IPS-NIHi11 (cell line): ENCODE measurements at places on chromosomes 7 and 10.

- DNase-seq, result no peak
These were observed 423.6 kb downstream of the PHTF2 start for GRCh38 chr7:78222001-78222751.

GRCh38 chr10:88980247-88980646, 10.4 kb upstream of the FAS start:
- DNase-seq, result no peak

DNA sequence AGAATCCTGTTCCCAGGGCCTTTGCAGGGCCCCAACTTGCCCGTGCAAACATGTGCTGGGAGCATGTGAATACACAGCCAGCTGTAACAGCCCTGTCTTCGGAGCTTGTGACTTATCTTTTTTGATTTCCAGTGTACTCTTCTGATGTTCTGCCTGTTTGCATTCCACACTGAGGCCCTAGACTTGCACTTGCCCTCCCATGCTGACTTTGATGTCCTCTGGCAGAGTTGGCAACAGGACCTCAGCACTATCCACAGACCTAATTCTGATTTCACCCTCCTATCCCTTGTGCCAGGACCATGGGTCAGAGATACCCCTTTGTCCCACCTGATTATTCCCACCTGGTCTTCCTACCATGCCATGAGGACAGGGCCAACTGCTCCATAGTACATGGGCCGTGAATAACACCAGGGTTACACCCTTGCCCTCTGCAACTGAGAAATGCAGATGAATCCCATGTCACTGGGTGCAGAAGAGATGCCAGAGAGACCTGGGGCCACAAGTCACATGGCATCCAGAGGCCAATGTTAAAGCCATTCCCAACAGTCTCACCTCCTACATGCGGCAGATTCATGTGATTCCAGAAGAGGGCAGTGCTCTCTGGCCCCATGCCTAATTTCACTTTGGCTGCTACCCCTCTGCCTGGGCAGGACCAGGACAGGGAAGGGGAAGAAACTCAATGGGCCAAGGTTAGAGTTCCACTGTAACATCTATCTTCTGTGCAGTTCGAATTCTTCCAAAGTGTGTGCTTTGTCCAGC, 43.0 kb downstream of the SCRN1 start:
- DNase-seq, result peak; percentile 55

DNA sequence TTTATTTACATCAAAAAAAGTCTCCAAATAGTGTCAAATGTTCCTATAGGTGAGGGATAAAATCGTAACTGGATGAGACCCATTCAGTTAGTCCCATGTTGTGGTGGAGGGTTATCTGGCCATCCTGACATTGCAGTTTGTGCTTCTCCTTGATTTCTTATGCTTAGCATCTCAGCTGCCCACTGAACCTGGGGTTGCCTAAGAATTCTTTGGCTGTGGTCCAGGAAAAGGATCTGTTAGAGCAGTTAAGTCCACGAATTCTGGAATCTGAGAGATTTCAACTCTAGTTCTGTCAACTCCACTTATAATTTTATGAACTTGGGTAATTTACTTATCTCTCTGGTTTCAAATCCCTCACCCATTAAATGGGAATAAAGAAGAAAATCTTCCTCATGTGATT, 1673.4 kb downstream of the REEP3 start:
- DNase-seq, result no peak

DNA sequence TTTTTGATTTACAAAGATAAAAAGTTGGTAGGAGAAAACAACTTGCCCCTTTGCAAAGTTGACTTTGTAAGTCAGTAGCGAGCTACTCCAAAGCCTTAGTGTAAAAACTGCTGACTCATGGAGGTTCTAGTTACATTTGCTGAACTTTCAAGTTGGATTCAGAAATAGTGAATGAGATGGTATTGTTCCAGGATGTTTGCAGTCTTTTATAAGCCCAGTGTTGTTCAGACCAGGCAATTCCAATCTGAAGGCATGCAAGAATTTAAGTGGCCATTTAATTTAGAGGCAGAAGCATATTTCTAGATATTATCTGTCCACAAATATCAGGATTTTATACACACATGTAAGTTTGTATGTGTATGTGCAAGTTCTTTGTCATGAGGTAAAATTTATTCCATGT, 21.6 kb downstream of the TES start:
- no peak for DNase-seq

GRCh38 chr10:12431151-12432101, 82.1 kb downstream of the CAMK1D start:
- no peak for DNase-seq

- DNase-seq, result peak; percentile 35
These were observed 35.6 kb upstream of the PPP1R17 start for GRCh38 chr7:31651234-31652062.

GRCh38 chr10:49333192-49333591, 34.2 kb downstream of the C10orf71 start:
- DNase-seq, result no peak

GRCh38 chr10:92264249-92264648, 26.6 kb downstream of the CPEB3 start:
- DNase-seq, result no peak

GRCh38 chr10:129307141-129307540, 159.9 kb upstream of the MGMT start:
- no peak for DNase-seq

DNA sequence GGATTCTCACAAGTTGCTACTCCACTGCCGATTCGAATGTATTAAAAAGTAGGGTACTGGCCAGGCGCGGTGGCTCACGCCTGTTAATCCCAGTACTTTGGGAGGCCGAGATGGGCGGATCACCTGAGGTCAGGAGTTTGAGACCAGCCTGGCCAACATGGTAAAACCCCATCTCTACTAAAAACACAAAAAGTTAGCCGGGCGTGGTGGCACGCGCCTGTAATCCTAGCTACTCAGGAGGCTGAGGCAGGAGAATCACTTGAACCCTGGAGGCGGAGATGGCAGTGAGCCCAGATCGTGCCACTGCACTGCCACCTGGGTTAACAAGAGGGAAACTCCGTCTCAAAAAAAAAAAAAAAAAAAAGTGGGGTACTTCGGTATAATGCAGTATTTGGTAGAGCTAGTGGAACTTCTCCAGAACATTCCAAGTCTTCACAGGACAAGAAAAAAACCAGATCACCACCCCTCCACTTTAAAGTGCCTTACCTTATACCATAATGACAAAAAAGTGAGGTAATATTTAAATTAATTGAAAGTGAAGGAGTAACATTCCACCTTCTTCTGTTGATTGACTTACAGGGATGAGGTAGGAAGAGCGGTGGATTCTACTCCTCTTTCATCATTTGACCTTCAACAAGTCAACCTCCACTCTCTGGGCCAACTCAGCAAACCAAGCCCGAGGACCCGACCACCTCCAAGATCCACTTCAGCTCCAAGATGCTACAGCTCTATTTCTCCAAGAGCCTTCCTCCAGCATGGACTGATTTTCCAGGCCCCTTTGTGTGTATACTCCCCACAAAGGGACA, 2.0 kb downstream of the BAZ1B start:
- DNase-seq, result no peak

DNA sequence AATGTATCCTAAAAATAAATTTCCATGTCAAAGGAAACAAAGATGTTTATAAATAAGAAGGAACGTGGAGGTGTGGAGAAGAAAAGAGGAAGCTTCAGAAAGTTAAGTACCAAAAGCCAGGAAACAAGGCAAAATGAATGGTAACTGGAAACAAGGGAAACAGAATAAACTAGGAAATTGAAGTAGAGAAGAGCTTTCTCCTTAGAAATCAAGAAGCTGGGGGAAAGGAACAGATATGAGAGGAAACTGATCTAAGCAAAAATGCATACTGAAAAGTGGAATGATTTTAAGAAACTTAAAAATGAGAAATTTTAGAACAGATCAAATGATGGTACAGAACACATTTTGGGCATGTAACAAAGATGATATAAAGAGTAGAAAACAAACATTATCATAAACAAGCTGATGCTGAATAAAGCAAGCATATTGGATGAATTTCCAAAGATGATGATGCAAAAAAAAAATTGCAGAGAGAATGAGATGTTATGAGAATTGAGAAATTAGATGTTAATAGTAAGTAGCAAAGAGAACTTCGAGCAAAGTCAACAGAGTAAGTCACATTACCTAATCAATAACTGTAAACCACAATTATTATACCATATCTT, 1.9 kb downstream of the BRAF start:
- DNase-seq, result no peak

DNA sequence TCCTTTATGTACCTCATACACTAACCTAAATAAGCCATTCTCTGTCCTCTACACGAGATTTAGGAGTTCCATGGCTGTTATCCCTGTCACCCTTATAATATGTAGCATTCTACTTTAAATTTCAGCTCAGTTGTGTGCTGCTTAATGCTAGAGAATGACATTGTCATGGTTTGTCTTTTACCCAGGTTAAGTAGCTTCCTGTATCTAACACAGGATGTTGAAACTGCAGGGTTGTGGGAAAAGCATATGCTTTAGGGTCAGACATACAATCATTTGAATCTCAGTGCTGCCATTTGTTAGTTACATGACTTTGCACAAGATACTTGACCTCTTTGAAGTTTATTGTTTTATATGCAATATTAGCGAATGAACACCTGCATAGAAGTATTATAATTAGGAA, 235.1 kb upstream of the CACNA2D1 start:
- DNase-seq, result no peak

GRCh38 chr10:43959364-43960134, 310.9 kb upstream of the ZNF32 start:
- DNase-seq, result no peak

DNA sequence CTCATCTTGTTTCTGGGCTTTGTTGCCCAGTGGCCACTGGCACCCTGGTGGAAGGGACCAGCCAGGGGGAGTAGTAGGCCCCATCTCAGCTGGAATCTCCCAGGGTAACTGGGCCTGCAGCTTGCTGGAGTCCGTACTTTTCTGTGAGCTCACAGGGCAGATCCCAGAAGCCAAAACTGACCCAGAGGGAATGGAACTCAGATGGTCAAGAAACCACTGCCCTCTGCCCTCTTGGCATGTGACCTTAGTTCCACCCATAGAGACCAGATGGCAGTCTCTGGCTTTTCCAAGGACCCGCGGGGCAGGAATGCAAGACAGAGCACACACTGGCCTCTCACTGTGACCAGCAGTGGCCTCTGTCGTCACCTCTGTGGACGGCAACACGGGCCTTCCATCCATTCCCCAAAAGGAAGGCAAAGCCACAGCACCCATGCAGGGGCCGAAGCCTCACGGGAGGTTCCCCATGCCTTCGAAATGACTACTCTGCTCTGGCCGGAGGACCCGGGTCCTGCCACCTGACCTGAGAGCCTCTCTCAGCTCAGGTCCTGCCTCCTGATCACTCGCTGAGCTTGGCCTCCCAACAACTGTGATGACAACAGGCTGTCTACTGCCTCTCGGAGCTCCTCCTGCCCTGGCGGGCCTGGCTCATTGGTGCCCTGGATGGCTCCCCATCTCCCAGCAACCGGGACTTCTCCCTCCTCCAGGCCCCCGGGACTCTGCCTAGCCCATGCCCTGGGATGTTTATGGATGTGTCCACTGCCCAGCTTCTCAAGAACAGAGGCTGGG, 29.9 kb downstream of the MYL10 start:
- no peak for DNase-seq

GRCh38 chr7:129779602-129780256, 168.2 kb downstream of the NRF1 start:
- DNase-seq, result peak; percentile 85

GRCh38 chr7:5867060-5867459, 13.5 kb upstream of the OCM start:
- no peak for DNase-seq

- no peak for DNase-seq
These were observed 145.7 kb downstream of the EGFR start for GRCh38 chr7:55164527-55164926.

- DNase-seq, result no peak
These were observed 5.5 kb upstream of the FIGNL1 start for GRCh38 chr7:50455658-50456057.
